ENCODE measurements at places on chromosomes 5 and 9.

GRCh38 chr5:6491196-6491918 is 42.7 kb downstream of the UBE2QL1 start:
- H3K36me3 ChIP-seq = no peaks in the 10 kb centered on the region
- H3K4me1 ChIP-seq = no peaks in the 10 kb centered on the region
- H3K27me3 ChIP-seq = no peaks in the 10 kb centered on the region
- no peak overlapping the region for H3K27ac ChIP-seq
- DNase-seq = no peak

DNA sequence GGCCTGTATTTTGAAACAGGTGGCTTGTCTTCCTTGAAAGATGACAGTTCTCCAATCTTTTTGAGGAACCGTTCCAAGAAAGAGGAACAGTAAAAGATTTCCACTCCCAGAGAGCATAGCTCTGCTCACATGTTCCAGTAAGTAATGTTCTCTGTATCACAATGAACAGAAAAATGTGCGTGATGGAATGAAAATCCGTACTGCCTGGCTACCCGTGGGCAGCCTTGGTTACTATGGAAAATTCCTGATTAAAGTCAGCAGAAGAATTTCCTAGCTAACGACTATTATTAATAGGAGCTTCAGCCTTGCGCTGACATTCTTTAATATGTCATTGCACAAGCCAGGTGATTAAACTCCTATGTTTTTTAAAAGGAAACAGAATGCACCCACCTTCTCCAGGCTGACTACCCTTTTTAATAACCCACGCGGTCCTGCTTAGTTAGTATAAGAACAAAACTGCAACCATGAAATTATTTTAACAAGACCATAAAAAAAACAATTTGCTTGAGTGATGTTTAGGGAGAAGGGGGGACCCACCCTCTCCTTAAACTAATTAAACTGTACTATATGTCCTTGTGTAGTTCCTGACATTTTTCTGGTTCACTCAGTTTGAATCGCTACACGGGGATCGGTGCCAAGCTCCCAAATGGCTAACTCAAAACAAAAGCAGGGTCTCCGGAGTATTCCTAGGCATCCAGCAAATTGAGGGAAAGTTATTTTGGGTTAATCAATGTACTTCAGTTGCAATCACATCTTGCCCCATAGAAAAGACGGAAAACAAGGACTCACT is 54.8 kb upstream of the CPEB4 start:
- DNase-seq = no peak
- H3K4me3 ChIP-seq = no peak overlapping the region
- H3K36me3 ChIP-seq = no peaks in the 10 kb centered on the region
- H3K27me3 ChIP-seq = no peaks in the 10 kb centered on the region
- no peak overlapping the region for H3K27ac ChIP-seq
- H3K4me1 ChIP-seq = peaks cover 20% of the 10 kb centered on the region

- peaks cover 12% of the 10 kb centered on the region for H3K4me1 ChIP-seq
- H3K27me3 ChIP-seq = no peaks in the 10 kb centered on the region
- H3K4me3 ChIP-seq = no peak overlapping the region
- DNase-seq = no peak
Observed at GRCh38 chr5:52884453-52884852, 96.7 kb downstream of the ITGA1 start.

DNA sequence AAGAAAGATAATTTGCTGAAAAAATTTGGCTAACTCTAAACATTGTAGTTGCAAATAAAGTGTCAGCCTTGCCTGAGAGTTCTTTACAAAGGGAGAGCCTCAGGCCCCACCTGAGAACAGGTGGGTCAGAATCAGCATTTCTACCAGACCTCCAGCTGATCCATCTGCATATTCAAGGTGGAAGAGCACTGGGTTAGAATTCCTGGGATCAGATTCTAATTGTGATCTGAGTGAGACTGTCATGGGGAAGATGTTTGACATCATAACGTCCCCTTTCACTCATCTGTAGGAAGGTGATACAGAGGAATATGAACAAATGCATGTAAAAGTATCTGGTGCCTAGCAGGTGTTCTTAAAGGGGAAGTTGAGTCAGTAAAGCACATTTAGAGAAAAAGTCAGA is 54.6 kb downstream of the FBXL7 start:
- peaks cover 21% of the 10 kb centered on the region for H3K4me1 ChIP-seq
- H3K27me3 ChIP-seq = no peaks in the 10 kb centered on the region
- H3K36me3 ChIP-seq = no peaks in the 10 kb centered on the region
- no peak overlapping the region for H3K4me3 ChIP-seq
- DNase-seq = no peak

DNA sequence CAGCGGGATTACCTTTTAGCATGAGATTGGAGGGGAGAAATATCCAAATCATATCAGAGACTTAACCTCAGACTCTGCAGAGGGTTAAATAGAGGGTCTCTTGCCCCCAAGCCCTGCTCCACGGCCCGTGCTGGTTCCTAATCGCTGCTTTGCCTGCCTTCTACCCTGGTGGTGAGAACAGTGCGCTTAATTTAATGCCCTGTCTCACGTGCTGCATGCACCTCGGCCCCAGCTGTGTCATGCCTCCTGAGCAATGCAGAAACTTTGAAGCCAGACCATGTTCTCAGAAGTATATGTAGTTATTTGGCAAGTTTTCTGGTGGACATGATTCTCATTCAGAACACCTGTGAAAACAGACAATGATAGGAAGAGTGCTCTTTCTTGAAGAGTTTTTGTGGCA is 1.4 kb downstream of the OTULIN start:
- peaks cover 39% of the 10 kb centered on the region for H3K4me1 ChIP-seq
- peak overlapping the region; percentile 72 for H3K4me3 ChIP-seq
- DNase-seq = no peak
- H3K27me3 ChIP-seq = no peaks in the 10 kb centered on the region
- no peaks in the 10 kb centered on the region for H3K36me3 ChIP-seq
- H3K27ac ChIP-seq = no peak overlapping the region

GRCh38 chr5:78816143-78816765 is 167.7 kb upstream of the LHFPL2 start:
- no peaks in the 10 kb centered on the region for H3K4me1 ChIP-seq
- no peaks in the 10 kb centered on the region for H3K36me3 ChIP-seq
- no peaks in the 10 kb centered on the region for H3K27me3 ChIP-seq
- no peak overlapping the region for H3K27ac ChIP-seq
- DNase-seq = no peak
- H3K4me3 ChIP-seq = no peak overlapping the region

GRCh38 chr5:159049844-159050315 is 49.8 kb downstream of the EBF1 start:
- H3K27ac ChIP-seq = peak overlapping the region; percentile 59
- peak overlapping the region; percentile 33 for H3K4me3 ChIP-seq
- no peak for DNase-seq
- H3K27me3 ChIP-seq = peaks cover 61% of the 10 kb centered on the region

GRCh38 chr5:10461041-10461440 is 19.4 kb downstream of the ROPN1L start:
- H3K27me3 ChIP-seq = peaks cover 24% of the 10 kb centered on the region
- peaks cover 20% of the 10 kb centered on the region for H3K4me1 ChIP-seq
- no peak overlapping the region for H3K4me3 ChIP-seq
- no peak for DNase-seq

DNA sequence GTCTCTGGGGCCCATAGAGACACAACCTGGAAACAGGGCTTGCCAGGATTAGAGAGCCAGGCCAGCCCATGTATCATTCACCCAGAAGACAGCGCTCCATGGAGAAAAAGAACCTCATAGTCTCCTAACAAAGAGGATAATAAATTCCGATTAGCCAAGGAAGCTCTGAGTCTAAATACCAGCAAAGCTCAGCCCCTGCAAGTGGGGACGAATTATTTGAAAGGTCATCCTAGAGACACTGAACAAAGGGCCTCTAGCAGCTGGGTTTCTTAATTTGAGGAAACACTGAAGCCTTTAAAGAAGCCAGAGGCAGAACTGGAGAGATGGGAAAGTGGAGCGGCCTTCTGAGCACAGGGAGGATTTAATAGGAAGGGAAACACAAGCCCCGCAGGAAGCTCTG is 287.1 kb upstream of the ZNF462 start:
- H3K27me3 ChIP-seq = no peaks in the 10 kb centered on the region
- H3K4me3 ChIP-seq = no peak overlapping the region
- H3K36me3 ChIP-seq = no peaks in the 10 kb centered on the region
- H3K4me1 ChIP-seq = no peaks in the 10 kb centered on the region
- DNase-seq = no peak

- H3K27me3 ChIP-seq = no peaks in the 10 kb centered on the region
- H3K4me3 ChIP-seq = no peak overlapping the region
- no peaks in the 10 kb centered on the region for H3K36me3 ChIP-seq
- no peak overlapping the region for H3K27ac ChIP-seq
- DNase-seq = no peak
Observed at GRCh38 chr9:35464141-35465025, 25.5 kb upstream of the RUSC2 start.

- no peak overlapping the region for H3K4me3 ChIP-seq
- no peak for DNase-seq
Observed at GRCh38 chr9:111959468-111960359, 63.1 kb downstream of the UGCG start.

DNA sequence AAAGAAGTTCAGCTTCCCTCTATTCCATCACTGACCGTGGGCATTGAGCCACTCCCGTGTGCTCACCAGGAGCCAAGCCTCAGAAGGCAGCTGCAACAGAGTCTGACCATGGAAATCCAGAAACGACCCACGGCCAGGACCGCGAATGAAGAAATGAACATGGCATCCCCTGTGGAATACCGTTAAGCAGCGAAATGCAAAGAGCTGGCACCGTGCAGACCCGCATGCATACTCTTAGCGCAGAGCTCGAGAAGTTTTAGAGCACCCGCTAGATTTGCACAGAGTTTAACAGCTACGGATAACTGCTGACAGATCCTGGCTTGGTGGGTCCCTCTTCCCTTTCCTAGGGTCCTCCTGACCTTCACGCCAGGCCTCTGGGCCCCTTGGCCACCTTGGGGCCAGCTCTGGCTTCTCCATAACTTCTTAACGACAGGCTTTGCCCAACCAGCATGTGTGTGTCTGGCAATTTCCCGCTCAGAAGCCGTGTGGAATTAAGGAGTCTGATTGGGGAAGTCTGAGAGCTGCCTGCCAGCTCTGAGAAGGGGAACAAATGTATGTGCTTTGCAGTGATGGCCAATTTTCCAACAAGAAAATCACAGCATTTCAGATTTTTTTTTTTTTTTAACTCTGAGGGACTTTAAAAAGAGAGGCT is 75.3 kb upstream of the COL5A1 start:
- DNase-seq = peak; percentile 81
- no peaks in the 10 kb centered on the region for H3K36me3 ChIP-seq
- H3K4me3 ChIP-seq = no peak overlapping the region

- no peaks in the 10 kb centered on the region for H3K27me3 ChIP-seq
- no peak overlapping the region for H3K4me3 ChIP-seq
- no peak overlapping the region for H3K27ac ChIP-seq
- DNase-seq = no peak
- no peaks in the 10 kb centered on the region for H3K36me3 ChIP-seq
Observed at GRCh38 chr9:91089405-91090129, 272.2 kb downstream of the AUH start.

DNA sequence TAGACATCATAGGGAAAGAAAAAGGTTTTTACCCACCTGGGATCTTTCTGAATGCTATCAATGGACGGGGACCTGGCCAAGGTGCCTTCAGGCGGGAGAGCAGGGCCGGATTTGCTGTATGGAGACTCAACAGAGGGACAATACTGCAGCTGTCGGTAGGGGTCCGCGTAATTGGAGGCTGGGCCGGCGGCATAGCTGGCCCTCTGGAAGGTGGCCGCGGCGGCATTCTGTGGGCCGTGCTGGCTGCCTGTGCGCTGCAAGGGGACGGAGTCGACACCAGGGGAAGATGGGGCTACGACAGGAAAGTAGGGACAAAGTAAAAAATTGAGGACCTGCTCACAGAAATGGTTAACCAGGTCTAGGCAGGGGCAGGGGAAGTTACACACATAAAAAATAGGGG is 557.9 kb downstream of the CTNND2 start:
- no peak for DNase-seq
- H3K27ac ChIP-seq = no peak overlapping the region
- no peak overlapping the region for H3K4me3 ChIP-seq

GRCh38 chr9:12759761-12760160 is 15.1 kb upstream of the LURAP1L start:
- no peaks in the 10 kb centered on the region for H3K4me1 ChIP-seq
- H3K36me3 ChIP-seq = no peaks in the 10 kb centered on the region
- H3K27me3 ChIP-seq = no peaks in the 10 kb centered on the region
- no peak for DNase-seq
